Renal pelvis (tissue), 12 donors: ENCODE measurements at places on chromosomes 1 and 21.
A peak's percentile ranks its signal among the peaks of the same experiment; 100 is the strongest.

DNA sequence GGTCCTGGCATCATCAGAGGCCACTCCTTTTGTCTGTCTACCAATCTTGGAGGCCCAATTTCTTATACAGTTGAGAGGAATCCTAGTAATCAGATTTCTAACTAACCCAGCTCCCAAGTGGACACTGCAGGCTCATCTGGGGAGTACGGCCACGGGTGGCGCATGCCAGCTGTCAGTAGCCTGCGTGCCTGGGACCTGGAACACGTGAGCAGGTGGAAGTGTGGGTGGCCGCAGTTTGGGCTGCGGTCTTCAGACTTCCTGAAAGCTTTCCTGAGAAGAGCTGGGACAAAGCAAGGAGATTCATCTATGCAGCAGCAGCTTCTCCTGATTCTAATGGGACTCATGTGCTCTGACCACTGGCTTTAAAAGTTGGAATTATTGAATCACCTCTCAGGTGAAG is 12.4 kb downstream of the ADORA3 start:
- no peak for DNase-seq

DNA sequence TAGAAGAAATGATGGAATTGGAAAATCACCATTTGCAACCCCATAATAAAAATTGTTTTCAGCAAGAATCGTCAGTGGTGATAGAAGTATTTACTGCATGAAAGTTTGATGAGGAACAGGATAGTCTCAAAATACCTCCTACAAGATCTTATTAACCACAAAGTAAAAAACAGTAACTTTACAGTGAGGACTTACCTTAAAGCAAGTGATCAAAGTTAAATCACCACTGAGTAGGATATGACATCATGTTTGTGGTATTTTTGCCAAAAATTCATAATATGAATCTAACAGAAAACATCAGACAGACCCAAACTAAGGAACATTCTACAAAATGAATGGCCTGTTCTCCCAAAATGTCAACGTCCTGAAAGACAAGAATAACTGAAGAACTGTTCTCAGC is 19.9 kb downstream of the ALDH9A1 start:
- DNase-seq = no peak

DNA sequence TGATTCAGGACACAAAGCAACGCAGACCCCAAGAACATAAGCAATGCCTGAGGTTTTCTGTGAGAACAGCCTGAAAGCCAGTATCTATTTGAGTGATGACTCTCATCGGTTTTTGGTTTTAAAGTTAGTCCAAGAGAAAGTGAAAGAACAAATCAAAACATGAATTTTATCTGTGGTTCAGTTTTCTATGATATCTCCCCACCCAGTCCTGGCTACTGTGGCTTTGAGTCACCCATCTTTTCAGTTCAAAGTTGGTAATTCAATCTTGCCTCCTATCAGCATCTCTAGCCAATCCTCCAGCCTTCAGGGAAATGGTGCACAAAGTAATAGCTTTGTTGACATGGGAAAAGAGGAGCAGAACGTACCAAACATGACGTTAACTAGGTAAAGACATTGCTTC is 40.5 kb upstream of the KRTAP19-8 start:
- DNase-seq = no peak

GRCh38 chr1:116015679-116016078 is 39.4 kb downstream of the SLC22A15 start:
- DNase-seq = no peak

GRCh38 chr1:107162745-107163144 is 21.9 kb downstream of the NTNG1 start:
- DNase-seq = no peak

DNA sequence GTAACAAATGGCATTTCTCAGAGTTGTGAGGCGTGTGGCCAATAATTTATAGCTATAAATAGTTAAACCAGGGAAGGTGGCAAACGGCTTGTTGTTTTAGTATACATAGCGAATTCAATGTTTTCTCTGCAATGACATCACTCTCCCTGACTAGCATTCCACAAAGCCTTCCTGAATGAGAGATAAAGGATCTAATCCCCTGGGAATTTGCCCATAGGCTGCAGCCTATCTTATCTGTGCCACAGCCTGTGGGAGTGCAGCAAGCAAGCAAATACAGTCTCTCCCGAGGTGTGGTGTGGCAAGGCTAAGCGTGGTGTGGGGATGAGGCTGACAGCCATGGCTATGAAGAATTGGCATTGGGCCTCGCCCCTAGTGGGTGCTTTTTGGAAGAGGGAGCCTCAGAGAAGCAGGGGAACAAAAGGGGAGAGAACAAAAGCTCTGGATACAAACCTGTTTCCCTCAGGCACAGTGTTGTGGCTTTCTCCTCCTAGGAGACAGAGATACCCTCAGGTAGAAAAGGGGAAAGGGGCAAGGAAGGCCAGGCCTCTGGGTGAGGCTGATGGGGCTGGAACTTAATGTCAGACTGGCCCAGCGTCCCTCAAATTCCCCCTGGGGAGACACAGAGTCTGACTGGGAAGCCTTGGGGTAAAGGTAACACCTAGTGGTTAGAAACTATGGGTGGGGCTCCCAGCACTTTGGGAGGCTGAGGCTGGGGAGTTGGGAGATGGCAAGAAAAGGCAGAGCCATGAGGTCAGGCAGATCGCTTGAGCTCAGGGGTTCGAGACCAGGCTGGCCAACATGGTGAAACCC is 8.9 kb downstream of the TAGLN2 start:
- peak; percentile 63 for DNase-seq

DNA sequence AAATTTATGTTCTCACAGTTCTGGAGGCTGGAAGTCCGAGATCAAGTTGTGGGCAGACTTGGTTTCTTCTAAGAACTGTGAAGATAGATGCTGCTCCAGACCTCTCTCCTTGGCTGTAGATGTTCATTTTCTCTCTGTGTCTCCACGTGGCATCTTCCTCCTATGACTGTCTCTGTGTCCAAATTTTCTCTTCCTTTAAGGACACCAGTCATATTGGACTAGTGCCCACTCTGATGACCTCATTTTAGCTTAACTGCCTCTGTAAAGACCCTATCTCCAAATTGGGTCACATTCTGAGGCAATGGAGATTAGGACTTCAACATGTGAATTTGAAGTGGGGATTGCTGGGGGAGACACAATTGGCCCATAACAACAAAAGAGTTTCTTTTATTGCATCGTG is 125.3 kb upstream of the ETS2 start:
- DNase-seq = no peak

DNA sequence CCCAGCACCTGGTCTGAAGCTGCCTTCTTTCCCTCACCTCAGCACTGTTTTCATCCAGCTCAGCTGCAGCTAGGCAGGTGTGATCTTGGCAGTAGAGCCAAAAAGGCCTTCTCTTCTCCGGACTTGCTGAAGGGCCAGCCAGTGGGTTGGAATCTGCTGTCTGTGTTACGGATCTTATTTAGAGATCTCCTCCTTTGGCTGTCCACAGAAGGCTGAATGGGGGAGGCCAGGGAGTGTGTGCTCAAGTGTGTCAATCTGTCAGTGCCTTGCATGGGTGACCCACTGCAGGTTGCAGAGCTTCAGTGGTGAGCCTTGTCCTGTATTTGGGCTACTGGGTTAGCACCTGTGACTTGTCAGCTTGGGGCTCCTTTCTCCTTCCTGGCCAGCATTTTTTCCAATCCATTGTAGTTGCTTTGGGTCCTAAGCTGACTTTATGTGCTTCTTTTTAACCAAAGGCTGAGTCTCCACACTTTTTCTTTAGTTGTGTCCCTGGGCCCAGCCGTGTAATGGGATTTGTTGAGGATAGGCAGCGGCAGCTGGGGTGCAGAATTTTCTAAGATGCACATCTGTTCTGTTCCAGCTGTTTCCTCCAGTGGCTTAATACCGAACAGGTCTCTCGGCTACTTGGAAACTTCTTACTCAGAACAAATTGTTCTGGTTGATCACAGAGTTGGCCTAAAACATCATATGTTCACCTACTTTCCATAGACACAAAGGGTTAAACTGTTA is 126.8 kb downstream of the PEX14 start:
- peak; percentile 33 for DNase-seq

- no peak for DNase-seq
Measured at GRCh38 chr1:65650682-65651081, 142.0 kb upstream of the PDE4B start.

DNA sequence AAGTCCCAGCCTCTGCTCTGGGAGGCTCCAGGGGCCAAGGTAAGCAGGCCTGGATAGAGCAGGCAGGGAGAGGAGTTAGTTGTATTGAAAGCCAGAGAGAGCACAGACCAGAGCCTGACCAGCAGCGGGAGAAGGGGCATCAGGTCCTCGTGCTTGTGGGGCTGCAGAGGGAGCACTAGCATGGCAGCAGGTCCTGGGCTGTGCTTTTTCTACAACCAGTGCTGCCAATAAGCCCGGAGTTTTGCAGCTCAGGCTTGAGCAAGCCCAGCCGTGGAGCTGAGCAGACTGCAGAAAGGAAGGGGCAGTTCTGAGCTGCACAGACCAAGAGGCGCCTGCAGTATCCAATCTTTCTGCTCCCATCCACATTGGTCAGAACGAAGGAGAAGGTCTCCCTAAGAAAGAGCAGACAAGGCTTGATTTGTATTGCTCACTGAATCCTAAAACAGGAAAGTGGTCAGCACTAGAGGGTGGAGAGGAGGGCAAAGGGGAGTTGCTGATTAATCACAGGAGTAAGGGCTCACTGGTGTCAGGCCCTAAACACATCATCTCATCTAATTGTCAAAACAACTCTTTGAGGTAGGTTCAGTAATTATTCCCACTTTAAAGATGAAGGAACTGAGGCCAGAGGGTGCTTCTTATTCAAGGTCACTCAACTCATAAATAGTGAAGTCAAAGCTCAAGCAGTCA is 2.7 kb downstream of the DENND2D start:
- DNase-seq = no peak

DNA sequence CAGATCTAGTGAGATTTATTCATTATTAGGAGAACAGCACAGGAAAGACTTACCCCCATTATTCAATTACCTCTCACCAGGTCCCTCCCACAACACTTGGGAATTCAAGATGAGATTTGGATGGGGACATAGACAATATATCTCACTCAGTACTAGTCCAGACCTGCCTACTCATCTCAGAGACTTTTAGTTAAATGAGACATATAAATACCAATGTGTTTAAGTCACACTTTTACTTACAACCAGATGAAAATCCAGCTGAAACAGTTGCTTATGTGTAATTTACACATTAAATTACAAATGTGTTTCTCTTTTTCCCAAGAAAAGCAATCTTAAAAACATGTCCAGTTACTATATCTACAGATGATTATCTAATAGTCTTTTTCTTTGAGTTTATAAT is 1145.6 kb downstream of the KCNT2 start:
- DNase-seq = no peak

DNA sequence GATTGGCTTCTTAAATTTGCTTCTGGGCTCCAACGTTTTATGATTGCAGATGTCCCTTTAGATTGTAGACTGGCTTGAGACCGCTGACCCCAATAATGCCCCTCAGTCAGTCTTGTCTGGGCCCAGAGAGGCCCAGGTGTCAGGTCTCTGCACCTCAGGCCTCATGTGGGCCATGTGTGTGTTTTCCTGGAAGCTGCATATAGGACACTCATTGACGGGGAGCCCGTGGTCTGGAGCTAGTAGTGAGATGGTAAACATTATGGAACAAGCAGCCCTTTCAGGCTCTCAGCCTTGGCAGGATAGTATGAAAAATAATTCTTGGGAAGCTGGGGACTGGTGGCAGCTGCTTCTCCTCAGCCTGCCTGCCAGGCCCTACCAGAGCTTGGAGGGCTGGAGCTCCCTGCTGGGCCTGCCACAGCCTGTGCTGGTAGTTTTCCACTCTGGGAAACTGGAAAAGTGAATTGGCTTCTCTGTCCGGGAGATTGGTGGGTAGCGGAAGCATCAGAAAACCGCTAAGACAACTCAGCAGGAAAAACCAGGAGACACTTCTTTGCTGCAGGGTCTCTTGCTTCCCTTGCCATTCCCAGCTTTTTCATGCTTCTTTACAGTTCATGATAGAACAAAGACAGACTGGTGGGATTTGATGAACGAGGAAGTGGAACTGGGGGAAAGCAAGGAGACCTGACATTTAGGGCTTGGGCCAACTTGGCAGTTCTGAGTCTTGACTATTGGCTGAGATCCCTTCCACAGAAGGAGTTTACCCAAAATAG is 57.8 kb upstream of the HSD17B7 start:
- no peak for DNase-seq

DNA sequence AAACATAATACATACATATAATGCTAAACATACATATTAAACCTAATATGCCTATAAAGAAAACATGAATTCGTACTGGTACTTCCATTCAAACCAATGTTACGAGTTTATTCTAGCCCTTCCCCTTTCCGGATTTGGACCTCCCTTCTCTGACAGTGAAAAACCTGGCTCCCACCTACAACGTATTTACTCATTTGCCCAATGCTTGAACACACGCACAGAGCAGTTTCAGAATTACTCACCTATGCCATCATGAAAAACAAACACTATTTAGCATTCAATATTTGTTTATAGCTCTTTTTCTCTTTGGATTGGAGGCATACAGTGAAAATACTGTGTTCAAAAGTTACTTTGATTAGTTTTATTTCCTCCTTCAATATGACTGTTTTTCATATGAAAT is 204.4 kb downstream of the LMX1A start:
- no peak for DNase-seq

- no peak for DNase-seq
Measured at GRCh38 chr1:197235355-197235754, 32.7 kb upstream of the CRB1 start.

- DNase-seq = no peak
Measured at GRCh38 chr1:218656301-218657037, 311.3 kb downstream of the TGFB2 start.
